SK-N-DZ (cell line): ENCODE measurements at places on chromosomes 5 and 9.

DNA sequence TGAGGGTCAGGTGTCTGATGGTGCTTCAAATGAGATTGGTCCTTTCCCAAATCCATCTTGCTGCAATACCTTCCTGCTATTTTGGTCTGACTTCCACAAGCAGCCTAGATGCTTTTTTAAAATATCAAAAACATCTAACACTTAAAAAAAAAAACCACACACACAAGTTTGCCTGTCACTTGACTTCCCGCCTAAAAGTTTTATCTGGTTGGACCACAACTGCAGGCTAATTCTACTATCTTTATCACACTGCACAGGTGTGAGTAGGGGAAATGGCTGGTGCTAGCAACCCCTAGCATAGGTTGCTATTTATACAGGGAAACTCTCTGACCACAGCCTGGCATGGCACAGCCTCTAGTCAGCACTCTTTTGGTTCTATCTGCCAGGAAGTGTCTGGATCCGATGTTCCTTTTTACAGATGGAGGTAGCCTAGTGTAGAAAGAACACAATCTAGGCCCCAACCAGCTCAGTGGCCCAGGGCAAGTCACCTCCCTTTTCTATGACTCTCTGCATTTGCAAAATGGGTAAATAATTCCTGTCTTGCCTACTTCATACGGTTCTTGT is at the start of gene HEMGN:
Gene HEMGN, minus strand, starts transcription at position 92 of the 564 bp plus-strand sequence. Its CDS starts 36 bp downstream, at position 56.
- no peak for DNase-seq

DNA sequence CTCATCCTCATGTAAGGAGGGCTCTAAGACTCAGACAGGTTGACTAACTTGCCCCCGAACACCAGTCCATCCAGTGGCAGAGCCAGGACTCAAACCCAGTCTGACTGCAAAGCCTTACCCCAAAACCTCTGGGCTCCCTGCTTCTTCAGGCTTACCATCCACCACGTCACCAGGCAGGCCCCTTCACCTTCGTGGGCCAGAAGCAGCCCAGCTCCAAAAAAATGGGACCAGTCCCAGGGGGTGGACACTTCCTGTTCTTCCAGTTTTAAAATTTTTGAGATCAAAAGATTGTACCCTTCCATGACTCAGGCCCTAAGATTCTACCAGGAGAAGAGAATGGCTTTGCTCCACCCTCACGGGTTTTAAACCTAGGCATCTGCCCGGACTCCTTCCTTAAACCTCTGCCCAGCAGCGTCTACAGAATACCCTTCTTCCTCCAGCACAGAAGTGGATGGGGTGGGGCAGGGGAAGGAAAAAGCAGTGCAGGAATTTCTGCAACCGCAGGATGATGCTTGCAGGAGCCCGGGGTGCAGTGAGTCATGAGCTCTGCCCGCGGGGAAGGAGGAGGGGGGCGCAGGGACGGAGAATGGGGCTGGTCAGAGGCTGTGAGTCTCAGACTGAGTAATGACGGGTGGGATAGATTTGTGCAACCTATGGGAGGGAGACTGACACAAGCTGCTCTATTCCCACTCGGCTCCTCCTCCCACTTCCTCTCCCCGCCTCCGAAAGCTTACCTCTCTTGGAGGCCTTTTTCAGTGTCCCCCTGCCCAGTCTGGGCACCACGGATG is 50.4 kb upstream of the STXBP1 start:
- DNase-seq = no peak

DNA sequence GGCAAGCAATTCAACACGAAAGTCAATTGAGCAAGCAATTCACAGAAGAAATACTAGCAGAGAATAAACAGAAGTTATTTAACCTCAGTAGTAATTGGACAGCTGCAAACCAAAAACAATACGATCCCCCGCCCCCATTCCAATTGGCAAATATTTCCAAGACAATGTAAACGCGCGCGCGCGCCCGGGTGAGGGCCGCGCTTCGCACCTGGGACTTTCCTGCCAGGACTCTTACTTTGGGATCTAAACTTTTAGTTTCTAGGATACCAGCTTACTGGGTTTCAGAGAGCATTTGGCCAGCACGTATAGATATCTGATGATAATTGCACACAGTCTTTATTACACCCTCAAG is 8.6 kb downstream of the RUFY1 start:
- DNase-seq = no peak

DNA sequence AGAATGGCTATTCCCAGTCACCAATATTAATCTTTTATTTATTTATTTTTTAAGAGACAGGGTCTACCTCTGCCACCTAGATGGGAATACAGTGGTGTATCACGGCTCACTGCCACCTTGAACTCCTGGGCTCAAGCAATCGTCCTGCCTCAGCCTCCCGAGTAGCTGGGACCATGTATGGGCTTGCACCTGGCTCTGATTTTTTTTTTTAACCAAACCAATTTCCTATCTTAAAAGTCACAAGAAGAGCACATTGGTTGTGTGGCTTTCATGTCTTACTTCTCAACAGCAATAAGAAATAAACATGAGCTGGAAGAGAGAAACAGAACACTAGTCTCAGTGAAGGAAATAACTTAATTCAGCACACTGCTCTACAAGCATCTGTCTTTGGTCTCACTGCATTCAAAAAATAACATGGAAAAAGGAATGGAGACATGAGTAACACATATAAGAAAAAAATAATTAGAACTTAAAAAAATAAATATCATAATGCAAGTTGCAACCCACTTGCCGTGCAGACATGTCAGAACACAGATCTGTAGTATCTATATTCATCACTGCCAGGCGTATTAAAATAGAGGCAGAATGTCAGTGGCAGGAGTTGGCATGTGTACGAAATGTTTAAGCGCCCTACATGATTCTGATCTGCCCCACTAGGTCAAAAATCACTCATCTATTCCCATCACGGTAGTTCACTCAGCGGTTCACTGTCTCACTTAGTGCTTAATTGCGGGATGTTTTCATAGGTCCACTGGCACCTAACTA is 66.4 kb downstream of the EFNA5 start:
- DNase-seq = no peak

DNA sequence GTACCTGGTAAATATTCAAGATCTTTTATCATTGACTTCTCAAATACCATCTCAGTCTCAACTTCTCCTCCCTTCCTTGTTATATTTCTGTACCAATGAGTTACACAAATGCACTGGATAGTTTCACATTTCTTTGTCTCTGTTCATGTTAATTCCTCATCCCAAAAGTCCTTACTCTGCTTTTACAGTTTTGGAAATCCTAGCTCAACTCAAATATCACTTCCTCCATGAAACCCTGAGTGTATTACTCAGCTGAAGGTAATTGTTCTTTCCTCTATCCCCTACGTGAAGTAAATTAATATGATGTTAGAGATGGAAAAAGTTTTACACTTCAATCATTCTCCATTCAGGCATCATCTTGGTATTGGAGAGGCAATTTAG is 241.5 kb downstream of the TLE4 start:
- DNase-seq = no peak
